ENCODE measurements at places on chromosomes 12 and 14.

DNA sequence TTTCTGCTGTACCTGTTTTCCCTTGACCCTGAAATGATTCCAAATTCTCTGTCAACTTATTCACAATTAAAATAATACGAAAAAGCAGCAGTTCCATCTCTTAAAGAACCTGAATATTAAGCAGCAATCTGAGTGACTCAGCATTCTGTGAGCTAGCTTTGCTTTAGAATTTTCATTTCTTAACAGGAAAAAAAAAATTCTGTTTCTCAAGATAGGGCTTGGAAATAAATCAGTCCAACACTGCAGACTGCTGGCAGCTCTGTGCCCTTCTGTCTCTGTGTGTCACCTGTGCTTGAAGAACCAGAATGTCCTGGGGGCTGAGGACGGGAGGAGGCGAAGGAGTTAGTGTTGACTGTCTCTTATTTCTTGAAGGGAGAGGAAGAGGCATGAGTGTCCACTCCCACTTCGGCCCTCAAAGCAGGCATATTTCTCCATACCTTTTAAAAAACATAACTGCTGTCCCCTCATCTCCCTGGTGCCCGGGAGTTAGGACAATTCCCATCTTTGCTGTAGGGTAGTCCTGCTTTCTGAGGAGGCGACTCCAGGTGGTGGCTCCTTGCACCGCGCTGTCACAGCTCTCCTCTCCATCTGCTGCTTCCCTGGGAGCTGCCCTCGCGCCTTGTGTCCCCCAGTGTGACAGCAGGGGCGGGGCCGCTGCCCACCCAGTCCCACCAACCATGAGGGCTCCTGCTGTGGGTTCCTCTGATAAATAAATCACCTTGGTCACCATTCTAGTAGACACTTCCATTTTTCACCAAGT lies 203.1 kb downstream of the CALM1 start:
- no peak for DNase-seq

GRCh38 chr12:7995266-7995963 lies 37.1 kb upstream of the FOXJ2 start:
- DNase-seq = peak; percentile 63

DNA sequence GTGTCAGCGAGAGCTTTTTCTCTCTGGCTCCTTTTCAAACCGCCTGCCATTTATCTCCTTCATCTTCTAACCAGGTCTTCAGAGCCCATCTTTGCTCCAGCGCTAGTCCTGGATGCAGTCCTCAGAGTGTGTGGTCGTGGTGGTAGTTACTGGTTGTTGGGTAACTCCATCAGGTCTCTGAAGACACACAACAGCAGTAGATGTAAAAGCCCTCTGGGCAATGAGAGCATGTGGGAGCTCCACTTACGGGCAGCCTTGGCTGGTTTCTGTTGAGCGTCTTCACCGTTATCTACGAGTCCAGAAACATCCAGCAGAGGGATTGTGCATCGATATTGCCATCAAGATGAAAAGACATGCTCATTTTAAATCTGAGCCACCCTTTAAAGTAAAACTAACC lies 61.2 kb downstream of the FBXL14 start:
- no peak for DNase-seq

- DNase-seq = no peak
Measured at GRCh38 chr12:108234158-108234557, 105.0 kb downstream of the CMKLR1 start.

- DNase-seq = no peak
Measured at GRCh38 chr14:95832012-95832411, 44.6 kb upstream of the TUNAR start.

DNA sequence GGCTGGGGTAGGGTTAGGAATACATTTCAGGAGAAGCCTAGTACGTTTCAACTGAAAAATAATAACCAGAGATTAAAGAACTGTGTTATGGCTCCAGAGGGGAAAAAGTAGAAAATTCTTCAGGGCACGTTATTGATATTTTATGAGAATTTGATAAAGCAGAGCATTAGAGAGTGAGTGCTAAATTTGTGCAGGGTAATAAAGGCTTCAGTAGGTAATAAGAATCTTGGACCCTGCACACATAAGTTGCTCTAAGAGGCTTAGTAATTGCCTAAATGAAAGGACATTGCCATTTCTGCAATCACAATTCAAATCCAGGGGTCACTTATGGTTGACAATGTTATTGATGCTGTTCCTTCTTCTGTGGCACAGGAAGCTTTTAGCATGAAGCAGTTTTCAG lies 439.4 kb upstream of the DCN start:
- no peak for DNase-seq

GRCh38 chr12:45726603-45727300 lies 2.8 kb upstream of the ARID2 start:
- DNase-seq = peak; percentile 28

- no peak for DNase-seq
Measured at GRCh38 chr12:49539406-49540228, 787 bp downstream of the KCNH3 start.

- no peak for DNase-seq
Measured at GRCh38 chr12:84542289-84542688, 370.3 kb downstream of the SLC6A15 start.

DNA sequence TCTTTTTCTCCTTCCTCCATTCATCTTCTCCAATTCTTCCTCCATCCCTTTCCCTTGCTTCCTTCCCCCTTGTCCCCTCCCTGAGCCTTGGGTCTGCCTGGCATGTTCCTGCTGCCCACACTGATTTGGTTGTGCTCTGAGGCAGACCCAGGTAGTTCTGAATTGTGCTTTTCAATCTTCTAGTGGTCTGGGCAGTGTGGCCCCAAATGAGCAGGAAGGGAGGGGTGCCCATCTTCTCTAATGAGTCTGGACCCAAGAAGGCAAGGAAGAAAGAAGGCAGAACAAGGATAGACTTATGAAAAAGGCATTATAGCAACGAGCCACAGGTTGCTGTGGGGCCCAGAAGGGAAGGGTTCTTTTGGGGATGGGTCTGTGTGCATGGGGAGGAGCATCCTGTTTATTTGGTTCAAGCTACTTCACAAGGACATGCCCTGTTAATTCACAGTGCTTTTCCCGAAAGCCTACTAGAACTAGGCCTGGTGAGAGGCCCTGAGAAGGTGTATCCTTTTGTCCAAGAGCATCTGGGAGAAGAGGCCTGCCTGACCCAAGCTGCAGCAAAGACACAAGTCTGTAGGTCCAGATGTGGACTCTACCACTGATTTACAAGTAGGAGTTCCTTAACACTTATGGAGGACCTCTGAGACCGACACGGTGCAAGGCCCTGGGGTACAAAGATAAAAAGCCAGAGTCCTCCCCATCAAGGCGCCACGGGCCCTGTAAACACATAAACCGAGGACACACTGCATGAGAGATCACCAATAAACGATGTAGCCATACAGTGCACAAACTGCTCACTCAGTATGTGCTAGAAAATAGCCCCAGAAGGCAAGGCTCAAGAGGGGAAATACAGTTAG lies 1.1 kb upstream of the SUSD6 start:
- DNase-seq = no peak

- DNase-seq = no peak
Measured at GRCh38 chr12:74984631-74985030, 225.0 kb downstream of the KCNC2 start.

DNA sequence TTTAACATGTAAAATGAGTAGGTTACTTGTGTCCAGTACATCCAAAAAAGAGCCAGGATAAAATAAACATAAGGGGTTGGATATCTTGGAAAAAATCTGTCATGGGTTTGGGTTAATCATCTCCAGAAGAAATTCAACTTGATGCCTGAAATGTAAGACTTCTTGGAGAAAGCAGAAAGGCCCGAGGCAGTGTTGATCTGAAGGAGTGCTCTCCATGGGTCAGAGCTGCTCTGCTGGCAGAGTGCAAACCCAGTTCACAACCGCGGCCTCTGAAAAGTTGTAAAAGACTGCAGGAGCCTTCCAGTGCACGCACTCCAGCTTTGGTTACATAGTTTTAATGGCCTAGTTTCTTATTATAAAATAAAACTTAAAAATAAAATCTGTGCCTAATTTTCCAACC lies 97.3 kb upstream of the ALX1 start:
- no peak for DNase-seq

DNA sequence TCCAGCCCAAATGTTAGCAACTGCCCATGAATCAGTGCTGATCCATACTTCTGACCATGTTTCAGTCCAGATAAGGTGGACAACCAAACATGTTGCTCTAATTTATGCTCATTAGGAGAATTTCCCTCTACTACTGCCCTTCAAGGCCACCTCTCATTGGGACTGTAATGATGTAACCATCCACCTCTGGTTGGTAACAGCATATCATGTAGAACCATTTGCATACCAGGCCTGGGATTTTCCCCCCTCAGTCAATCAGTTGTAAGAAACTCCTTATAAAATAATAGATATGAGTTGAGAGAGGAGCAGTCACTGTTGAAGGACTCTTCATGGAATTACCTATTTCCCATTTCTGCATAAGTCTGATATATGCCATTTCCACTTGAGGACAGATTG lies 17.8 kb upstream of the YAF2 start:
- DNase-seq = no peak

DNA sequence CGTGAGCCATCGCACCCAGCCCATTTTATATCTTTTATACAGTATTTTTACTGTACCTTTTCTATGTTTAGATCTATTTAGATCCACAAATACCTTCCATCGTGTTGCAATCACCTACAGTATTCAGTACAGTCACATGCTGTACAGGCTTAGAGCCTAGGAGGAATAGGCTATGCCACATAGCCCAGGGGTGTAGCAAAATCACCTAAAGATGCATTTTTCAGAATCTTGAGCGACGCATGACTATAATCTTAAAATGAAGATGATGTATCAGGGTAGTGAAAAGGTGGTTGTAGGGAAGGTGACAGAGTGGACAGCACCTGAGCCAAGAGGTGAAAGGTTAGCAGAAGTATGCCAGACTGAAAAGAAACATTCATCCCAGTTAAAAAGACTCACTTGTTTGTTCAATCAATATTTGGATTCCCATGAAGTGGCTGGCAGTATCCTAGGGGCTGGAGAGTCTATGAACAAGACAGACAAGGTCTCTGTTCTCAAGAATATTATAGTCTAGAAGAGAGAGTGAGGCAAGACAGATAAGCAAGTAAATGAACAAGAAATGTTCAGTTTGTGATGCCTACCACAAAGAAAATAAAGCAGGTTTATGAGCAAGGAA lies 3.6 kb downstream of the SPRING1 start:
- no peak for DNase-seq

GRCh38 chr12:23510484-23510883 lies 439.0 kb downstream of the SOX5 start:
- DNase-seq = no peak

DNA sequence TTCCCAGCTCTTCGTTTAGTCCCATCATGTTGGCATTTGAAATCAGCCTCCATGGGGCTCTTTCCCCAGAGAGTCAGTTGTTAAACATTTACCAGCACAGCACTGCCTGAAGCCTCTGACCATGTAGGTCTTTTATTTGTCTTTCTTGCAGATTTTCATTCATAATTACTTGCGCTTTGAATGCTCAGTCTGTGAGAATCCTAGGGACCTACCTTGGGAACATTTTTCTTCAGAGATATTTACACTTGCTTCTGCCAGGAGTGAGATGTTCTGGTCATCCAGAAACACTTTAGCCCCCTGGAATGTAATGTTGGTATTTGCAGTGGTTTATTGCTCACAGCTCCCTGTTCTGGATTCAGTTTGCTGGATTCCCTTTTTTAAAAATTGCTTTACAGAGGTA lies 41.7 kb downstream of the RPH3A start:
- no peak for DNase-seq

DNA sequence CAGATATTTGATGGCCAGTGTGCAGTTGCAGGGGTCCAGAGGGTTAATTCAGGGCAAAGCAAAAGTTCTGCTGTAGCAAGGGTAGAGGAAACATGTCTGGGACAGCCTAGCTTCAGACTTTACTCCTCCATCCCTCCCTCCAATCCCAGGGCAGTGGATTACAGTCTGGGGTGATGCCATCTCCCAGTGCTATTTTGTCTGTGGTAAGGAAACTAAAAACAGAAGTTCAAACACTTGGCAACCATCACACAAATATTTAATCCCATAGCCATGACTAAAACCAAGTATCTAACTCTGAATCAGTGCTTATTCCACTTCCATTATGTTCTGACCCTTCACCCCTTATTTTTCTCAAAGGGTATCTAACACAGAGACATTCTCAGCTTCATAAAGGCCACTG lies 61.8 kb downstream of the PIK3C2G start:
- no peak for DNase-seq

DNA sequence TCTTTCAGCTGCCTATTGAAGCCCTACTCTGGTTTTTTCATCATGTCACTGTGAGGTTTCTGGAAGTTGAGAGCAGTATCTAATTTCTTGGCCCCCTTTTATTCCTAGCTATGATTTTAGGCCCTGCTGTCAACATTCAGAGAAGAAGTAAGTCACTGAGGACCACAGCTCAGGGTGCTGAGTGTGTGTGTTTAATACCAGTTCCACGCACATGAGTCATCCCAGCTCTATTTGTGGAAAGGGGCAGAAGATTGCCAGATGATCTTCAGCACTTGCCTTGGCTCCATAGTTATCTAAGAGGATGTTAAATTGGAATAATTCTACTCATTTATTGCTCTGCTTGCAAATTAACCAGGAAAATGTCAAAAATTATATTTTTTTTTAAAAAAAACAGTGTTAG lies 65.5 kb upstream of the SLC38A4 start:
- DNase-seq = no peak

DNA sequence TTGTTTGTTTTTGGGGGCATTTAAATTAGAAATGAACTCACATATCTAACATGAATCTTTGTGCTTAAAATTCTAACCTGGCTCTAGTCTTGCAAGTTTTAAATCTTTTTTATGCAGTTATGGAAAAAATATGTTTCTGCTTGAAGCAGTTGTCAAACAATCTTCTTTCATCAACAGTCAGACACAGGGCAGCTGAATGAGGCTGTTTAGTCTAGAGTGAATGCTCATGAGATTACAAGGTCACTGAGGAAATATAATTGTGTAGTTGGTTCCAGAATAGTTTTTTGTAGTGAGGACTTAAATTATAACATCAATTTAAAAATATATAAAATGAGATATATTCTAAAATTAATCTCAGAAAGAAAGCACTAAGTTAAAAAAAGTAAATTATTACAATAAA lies 76.5 kb downstream of the TRMT5 start:
- no peak for DNase-seq

GRCh38 chr12:39915249-39915648 lies 190.6 kb downstream of the SLC2A13 start:
- DNase-seq = no peak

DNA sequence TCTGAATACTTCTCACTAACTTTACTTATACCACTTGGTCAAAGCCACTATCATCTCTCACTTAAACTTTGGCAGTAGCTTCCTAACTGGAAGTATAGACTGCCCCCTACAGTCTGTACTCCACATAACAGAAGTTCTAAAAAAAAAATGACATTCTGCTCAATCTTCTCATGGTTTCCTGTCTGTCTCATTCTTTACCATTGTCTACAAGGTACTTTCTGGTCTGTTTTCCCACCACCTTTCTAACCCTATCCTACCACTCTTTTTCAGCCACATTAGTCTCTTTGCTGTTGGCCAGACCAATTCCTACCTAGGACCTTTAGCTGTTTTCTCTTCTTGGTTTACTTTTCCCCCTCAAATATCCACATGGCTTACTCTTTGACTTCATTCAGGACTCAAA lies 14.7 kb downstream of the CPSF6 start:
- no peak for DNase-seq

GRCh38 chr12:46253544-46254162 lies 15.2 kb downstream of the SLC38A1 start:
- no peak for DNase-seq
